Progenitor cell of endocrine pancreas (in vitro differentiated cells): ENCODE measurements at places on chromosomes 3 and 15. TPM values are rescaled to one million over a fixed set of nuclear protein-coding genes. Genes with fewer than 3 reads are reported as not detected.

DNA sequence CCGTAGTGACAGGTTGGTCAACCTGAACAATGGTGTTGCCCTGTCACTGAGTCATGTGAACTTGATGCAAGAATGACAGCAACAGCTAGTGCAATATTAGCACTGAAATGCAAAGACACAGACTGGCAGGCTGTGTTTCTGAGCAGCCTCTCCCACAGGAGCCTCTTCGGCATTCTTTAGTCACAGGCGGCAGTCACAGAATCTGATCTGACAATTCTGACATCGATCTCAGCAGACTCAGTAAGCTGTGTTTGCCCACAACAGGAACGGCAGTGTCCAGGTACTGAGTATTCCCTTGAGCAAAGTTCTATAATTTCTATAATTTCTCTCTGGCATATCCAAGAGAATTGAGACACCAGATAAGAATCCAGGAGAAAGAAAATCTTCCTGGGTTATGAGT, 776.8 kb downstream of the GRM7 start:
- no peak overlapping the region for H3K4me3 ChIP-seq
- no peak for DNase-seq
- peaks cover 10% of the 10 kb centered on the region for H3K4me1 ChIP-seq
- H3K27ac ChIP-seq = no peak overlapping the region
- H3K27me3 ChIP-seq = peaks cover 3% of the 10 kb centered on the region

DNA sequence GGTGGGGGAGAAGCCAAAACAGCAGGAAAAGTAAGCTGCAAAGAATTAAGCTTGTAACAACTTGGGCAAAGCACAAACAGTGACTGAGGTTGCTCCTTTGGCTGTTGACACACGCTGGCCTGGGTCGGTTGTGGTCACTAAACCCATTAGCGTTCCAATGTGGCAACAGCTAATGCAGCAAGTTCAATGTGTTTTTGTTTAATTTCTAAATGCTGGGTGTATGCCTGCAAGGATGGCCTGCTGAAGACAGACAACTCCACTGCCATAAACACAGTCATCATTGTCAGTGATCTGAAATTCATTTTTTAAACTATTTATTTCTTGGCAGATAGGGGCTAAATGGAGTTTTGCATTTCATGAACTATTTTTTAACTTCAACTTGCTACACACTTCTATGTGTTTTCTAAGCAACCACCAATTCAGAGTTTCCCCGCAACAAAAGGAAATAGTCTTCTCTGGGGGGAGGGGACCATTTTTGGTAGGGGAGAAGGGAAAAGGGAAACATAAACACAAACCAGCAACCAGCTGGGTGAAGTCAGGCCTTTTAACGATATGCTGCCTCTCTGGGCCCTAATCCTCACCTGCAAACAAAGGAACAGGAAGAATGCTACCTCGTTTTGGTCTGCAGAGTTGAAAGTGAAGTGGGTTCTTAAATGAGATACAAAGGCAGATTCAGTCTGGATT, 34.8 kb upstream of the WNT5A start:
- no peak overlapping the region for H3K4me3 ChIP-seq
- H3K4me1 ChIP-seq = peaks cover 15% of the 10 kb centered on the region
- H3K36me3 ChIP-seq = no peaks in the 10 kb centered on the region

GRCh38 chr3:29854821-29855220, 574.0 kb downstream of the RBMS3 start:
- no peak overlapping the region for H3K4me3 ChIP-seq
- H3K36me3 ChIP-seq = peaks cover 1% of the 10 kb centered on the region
- H3K27ac ChIP-seq = no peak overlapping the region
- no peaks in the 10 kb centered on the region for H3K4me1 ChIP-seq
- no peaks in the 10 kb centered on the region for H3K27me3 ChIP-seq
- DNase-seq = no peak

Gene CFAP44
- total RNA-seq = 16.4 and 17.0 TPM in 2 replicates

- no peaks in the 10 kb centered on the region for H3K27me3 ChIP-seq
- H3K4me1 ChIP-seq = peaks cover 20% of the 10 kb centered on the region
- peak overlapping the region; percentile 30 for H3K27ac ChIP-seq
- H3K4me3 ChIP-seq = no peak overlapping the region
- H3K36me3 ChIP-seq = no peaks in the 10 kb centered on the region
Measured at GRCh38 chr3:61828880-61829721, 267.7 kb downstream of the PTPRG start.

GRCh38 chr15:40902605-40903561, 8.6 kb downstream of the VPS18 start:
- peaks cover 2% of the 10 kb centered on the region for H3K4me1 ChIP-seq
- H3K4me3 ChIP-seq = no peak overlapping the region
- H3K36me3 ChIP-seq = peaks cover 18% of the 10 kb centered on the region

GRCh38 chr3:16364963-16365362, 100.0 kb downstream of the OXNAD1 start:
- no peak overlapping the region for H3K27ac ChIP-seq
- no peak for DNase-seq
- H3K4me1 ChIP-seq = peaks cover 4% of the 10 kb centered on the region
- no peaks in the 10 kb centered on the region for H3K27me3 ChIP-seq

DNA sequence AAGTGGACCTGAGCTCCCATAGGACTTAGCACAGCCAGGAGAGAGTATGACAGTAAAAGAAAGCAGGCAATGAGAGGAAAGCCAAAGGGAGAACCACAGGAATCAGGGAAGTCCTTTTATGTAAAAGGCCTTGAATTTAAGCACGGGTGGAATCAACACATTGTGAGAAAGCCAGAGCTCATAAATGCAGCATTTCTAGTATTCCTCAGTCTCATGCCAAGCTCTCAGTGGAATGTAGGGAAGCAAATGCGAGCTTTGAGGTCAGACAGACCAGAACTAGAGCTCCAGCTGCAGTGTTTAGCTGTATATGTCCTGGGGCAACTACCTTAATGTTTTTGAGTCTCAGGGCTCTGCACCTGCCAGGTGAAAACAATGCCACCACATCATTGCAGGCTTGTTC, 132.1 kb upstream of the TRIM42 start:
- no peak overlapping the region for H3K4me3 ChIP-seq
- H3K36me3 ChIP-seq = no peaks in the 10 kb centered on the region
- H3K4me1 ChIP-seq = no peaks in the 10 kb centered on the region
- H3K27ac ChIP-seq = no peak overlapping the region
- H3K27me3 ChIP-seq = peaks cover 6% of the 10 kb centered on the region
- DNase-seq = no peak

DNA sequence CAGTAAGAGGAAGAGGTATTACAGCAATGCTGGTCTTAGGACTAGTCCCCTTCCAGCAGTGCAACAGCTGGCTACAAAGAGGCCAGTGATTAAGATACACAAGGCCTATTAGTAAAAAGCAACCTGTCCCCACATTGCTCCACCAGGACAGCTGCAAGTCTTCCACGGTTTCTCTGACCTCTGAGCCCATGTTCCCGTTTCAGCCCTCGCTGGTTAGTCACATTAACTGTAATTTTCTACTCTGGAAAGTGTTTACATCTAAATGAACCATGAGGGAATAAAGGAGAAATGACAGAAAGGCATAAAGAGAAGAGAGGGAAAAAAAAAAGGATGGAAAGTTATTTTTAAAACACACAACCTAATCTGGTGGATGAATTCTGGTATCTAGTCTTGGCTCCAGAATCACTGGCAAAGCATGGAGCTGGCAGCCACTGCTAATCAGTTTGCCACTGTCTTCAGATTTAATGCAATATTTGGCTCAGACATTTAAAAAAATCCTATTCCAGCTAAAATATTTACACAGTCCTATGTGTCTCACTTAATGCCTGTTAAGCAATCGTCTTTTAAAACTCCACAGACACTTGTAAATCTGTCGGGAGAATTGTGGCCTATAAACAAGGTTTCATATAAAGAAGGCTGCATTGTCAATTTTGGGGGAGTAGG, 154.9 kb downstream of the GREM1 start:
- H3K27ac ChIP-seq = no peak overlapping the region
- H3K36me3 ChIP-seq = no peaks in the 10 kb centered on the region
- peaks cover 4% of the 10 kb centered on the region for H3K4me1 ChIP-seq
- no peak for DNase-seq
- H3K27me3 ChIP-seq = peaks cover 20% of the 10 kb centered on the region

DNA sequence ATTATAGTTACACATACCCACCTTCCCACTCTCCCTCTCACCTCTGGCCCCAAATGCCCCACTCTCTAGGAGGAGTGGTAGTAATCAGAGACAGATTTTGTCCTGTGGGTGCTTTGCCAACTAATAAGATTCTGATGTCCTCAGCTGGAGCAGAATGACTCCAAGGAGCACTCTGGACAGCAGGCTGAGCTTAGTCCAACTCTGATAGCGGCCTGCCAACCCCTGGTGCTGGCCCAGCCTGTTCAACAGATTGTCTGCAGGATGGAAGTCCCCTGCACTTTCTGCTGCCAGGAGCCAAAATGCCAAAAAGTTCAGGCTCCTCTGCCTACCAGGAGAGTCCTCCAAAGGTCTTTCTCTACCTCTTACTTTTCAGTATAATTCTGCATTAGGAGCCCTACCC, 160.5 kb upstream of the UMPS start:
- DNase-seq = no peak
- peaks cover 4% of the 10 kb centered on the region for H3K4me1 ChIP-seq
- peak overlapping the region; percentile 50 for H3K27ac ChIP-seq
- no peak overlapping the region for H3K4me3 ChIP-seq

DNA sequence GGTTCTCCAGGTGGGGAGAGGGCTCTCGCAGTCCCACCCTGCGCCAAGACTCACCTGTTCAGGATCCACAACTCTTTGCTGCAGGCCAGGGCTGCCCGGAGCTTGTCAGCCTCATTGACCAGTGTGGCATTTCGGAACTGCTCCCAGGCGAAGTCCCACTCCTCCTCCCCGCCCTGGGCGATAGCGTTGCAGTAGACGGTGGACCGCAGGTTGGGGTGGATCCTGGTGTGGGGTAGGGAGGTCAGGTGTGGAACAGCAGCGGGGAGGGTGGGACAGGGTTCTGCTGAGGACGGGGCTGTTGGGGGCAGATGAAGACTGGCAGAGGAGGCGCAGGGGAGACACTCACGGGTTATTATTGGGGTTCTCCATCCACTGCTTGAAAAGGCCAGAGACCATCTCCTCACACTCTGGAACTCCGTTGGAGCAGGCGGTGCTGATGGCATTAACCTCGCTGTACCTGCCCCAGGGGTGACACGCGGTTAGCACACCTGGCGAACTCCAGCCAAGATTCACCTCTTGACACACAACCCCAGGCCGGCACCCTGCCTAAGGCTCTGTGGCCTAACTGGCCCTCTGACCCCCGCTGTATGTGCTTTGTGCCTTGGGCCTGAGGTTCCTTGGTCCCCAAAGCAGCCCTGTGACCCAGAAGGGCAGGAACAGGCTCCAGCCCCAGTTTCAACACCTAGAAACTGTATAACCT, 16.1 kb downstream of the MESP2 start:
- no peak for DNase-seq
- no peak overlapping the region for H3K27ac ChIP-seq
- H3K4me3 ChIP-seq = no peak overlapping the region
- H3K4me1 ChIP-seq = no peaks in the 10 kb centered on the region
- H3K36me3 ChIP-seq = no peaks in the 10 kb centered on the region

Gene PPP1R14D
- 0.81 and 1.5 TPM in 2 replicates for total RNA-seq

DNA sequence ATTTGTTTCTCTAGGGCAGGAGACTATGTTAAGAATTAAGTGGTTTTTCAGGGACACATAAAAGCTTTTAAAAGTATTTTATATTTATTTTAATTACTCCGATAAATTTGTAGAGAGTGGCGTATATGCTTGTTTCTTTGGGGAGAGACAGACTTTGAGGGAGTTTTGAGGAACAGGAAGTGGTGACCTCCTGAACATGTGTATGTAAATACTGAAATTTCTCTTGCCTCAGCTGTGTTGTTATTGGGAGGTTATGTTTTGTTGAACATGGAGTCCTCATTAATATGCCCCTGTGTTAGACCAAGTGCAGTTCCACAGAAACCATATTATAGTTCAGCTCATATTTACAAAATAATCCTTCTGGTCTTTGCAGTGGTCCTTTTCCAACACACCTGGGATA, 41.8 kb upstream of the UTS2B start:
- H3K27ac ChIP-seq = peak overlapping the region; percentile 45
- no peak for DNase-seq
- H3K36me3 ChIP-seq = peaks cover 20% of the 10 kb centered on the region
- H3K4me3 ChIP-seq = no peak overlapping the region
- H3K4me1 ChIP-seq = no peaks in the 10 kb centered on the region

- H3K4me1 ChIP-seq = no peaks in the 10 kb centered on the region
- peak overlapping the region; percentile 10 for H3K27ac ChIP-seq
- peaks cover 3% of the 10 kb centered on the region for H3K36me3 ChIP-seq
- DNase-seq = no peak
Measured at GRCh38 chr15:36589971-36590370, 10.5 kb downstream of the CDIN1 start.

Gene SPINT1
- total RNA-seq = 213 and 217 TPM in 2 replicates

- no peaks in the 10 kb centered on the region for H3K36me3 ChIP-seq
- H3K27ac ChIP-seq = no peak overlapping the region
- H3K4me1 ChIP-seq = peaks cover 1% of the 10 kb centered on the region
- H3K4me3 ChIP-seq = no peak overlapping the region
Measured at GRCh38 chr15:88710027-88710715, 71.4 kb downstream of the ISG20 start.

GRCh38 chr15:100934726-100935125, 15.6 kb downstream of the LRRK1 start:
- no peak overlapping the region for H3K27ac ChIP-seq
- H3K4me3 ChIP-seq = no peak overlapping the region
- peaks cover under 1% of the 10 kb centered on the region for H3K4me1 ChIP-seq
- peaks cover 11% of the 10 kb centered on the region for H3K27me3 ChIP-seq
- DNase-seq = no peak

- H3K4me1 ChIP-seq = peaks cover 2% of the 10 kb centered on the region
- no peak for DNase-seq
- H3K4me3 ChIP-seq = no peak overlapping the region
- no peaks in the 10 kb centered on the region for H3K36me3 ChIP-seq
Measured at GRCh38 chr15:82917249-82917648, 35.3 kb downstream of the HOMER2 start.

DNA sequence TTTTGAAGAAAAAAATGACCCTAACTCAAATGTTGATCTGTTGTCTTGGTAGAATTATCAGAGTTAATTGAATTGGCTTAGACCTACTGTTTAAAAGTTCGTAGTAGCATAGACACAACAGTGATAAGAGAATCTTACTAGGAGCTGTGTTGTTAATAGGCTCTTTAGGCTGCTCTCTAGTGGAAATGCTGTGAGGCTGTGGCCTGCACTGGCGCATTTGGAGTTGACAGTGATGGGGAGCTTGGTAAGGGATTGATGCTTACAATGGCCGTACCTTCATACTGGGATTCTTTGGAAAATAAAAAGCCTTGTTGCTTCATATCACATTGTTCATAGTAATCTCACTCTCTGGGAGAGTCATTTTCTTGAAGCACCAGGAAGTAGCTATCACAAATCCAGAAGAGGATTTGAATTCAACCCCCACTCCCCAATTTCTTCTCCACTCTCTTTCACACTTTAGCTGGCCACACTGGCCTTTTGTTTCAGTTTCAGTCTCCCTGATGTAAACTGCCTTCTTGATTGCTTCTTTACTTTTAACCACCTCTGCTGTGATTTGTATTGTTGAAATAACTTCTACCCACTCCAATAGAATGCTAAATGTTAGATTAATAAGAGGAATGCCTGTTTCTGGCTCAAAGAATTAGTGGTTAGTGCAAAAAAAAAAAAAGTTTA, 56.6 kb downstream of the CEP63 start:
- H3K27ac ChIP-seq = no peak overlapping the region
- no peaks in the 10 kb centered on the region for H3K27me3 ChIP-seq
- H3K4me3 ChIP-seq = no peak overlapping the region
- no peak for DNase-seq
